Activated effector memory CD4-positive, alpha-beta T cell treated with Interleukin-2 at 50 U/mL for 16 hours (primary cell): ENCODE measurements at places on chromosomes 13 and 19.

DNA sequence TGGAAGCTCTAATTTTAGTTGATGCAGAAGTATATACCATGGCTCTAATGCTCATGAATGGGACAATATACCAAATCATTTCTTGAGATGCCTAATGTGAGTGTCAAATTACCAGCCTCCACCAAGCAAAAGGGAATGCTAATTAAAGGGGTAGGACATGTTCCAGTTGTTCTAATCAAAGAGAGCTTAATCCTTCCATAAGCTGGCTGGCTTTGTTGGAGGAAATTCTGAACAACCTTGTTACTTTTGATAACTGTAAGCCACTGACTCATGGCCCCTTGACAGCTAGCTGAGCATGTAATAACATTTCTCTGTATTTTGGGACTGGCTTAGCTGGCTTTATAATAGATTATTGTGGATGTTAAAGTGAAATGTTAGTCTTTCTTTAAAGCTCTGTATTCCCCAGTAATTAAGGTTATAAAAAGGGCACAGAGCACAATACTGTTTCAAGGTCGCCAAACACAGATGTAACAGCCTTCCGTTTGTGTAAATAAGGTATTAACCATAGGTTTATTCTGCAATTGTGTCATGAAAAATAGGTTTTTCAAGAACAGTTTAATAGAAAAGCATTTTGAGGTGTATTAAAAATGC, 1194.0 kb downstream of the PCDH9 start:
- no peak for DNase-seq

- DNase-seq = no peak
Measured at GRCh38 chr19:6457958-6458694, 1.5 kb downstream of the SLC25A23 start.

- no peak for DNase-seq
Measured at GRCh38 chr13:107866941-107867623, 348.3 kb downstream of the LIG4 start.

GRCh38 chr13:28349907-28350654, 144.8 kb downstream of the FLT1 start:
- DNase-seq = no peak
